Left renal cortex interstitium (tissue), 4 donors: ENCODE measurements at places on chromosomes 12 and 14.

DNA sequence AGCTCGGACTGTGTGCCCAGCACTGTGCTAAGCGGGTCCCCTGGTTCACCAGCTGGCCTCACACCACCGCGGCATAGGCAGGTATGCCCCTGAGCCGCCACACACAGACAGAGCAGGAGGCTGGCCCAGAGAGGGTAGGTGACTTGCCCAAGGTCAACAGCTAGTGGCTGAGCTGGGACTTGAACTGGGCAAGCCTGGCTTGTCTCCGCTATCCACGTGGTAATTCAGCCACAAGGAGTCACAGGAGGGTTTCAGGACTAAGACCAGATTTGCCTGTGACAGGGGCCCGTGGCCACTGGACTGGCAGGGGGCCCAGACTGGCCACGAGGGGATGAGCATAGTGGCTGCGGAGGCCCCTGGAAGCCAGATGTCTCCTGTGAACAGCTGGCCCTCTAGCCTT lies 47.7 kb downstream of the NCOR2 start:
- no peak for DNase-seq

- no peak for DNase-seq
These were observed 81.0 kb downstream of the RPS29 start for GRCh38 chr14:49505041-49505766.

GRCh38 chr14:100054316-100055075 lies 10.7 kb upstream of the EVL start:
- DNase-seq, result no peak

DNA sequence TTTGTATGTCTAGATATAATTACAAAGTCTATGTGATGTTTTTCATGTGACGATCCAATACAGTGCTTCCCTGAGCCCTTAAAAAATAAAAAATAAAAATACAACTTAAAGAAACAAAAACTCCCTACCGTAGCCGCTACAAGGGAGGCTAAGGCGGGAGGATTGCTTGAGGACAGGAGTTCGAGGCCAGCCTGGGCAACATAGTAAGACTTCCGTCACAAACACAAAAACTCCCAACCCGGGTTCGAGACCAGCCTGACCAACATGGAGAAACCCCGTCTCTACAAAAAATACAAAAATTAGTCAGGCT lies 669 bp upstream of the CDKN3 start:
- no peak for DNase-seq

GRCh38 chr14:96310906-96311305 lies 52.2 kb downstream of the ATG2B start:
- DNase-seq, result no peak

- no peak for DNase-seq
These were observed 161.1 kb downstream of the MYRFL start for GRCh38 chr12:69986114-69986513.

- no peak for DNase-seq
These were observed 33.6 kb upstream of the CRY1 start for GRCh38 chr12:107126796-107127481.

GRCh38 chr12:81968421-81968820 lies 209.3 kb upstream of the PPFIA2 start:
- no peak for DNase-seq

DNA sequence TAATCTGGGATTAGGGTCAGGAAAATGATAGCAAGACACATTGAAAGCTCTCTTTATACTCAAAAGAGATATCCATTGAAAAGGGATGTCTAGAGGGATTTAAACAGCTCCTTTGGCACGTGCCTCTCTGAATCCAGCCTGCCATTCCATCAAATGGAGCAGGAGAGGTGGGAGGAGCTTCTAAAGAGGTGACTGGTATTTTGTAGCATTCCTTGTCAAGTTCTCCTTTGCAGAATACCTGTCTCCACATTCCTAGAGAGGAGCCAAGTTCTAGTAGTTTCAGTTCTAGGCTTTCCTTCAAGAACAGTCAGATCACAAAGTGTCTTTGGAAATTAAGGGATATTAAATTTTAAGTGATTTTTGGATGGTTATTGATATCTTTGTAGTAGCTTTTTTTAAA lies 25.4 kb upstream of the PLEKHD1 start:
- DNase-seq, result no peak

- DNase-seq, result no peak
These were observed 13.2 kb upstream of the SERPINA3 start for GRCh38 chr14:94598816-94599655.

- no peak for DNase-seq
These were observed 124.1 kb upstream of the RBM19 start for GRCh38 chr12:114090211-114090610.

DNA sequence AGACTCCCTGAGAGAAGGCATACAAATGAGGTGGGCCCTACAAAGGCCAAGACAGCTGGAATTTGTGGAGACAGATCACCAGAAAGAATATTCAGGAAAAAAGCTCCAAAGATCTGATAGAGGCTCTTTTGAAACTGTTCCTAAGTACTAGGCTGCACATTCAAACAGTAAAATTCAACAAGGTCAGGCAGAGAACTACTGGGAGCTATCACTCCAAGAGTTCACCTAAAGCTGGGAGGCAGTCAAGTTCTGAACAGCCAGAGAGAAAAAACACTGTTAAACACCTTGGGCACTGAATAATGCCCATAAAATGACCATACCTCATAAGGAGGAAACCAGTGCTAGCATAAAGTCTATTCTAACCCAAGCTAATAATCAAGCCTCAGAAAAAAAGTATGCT lies 28.6 kb downstream of the MED13L start:
- DNase-seq, result no peak

- no peak for DNase-seq
These were observed 503.5 kb downstream of the LRFN5 start for GRCh38 chr14:42110167-42110566.

GRCh38 chr14:88479574-88479987 lies 75.2 kb downstream of the PTPN21 start:
- no peak for DNase-seq

DNA sequence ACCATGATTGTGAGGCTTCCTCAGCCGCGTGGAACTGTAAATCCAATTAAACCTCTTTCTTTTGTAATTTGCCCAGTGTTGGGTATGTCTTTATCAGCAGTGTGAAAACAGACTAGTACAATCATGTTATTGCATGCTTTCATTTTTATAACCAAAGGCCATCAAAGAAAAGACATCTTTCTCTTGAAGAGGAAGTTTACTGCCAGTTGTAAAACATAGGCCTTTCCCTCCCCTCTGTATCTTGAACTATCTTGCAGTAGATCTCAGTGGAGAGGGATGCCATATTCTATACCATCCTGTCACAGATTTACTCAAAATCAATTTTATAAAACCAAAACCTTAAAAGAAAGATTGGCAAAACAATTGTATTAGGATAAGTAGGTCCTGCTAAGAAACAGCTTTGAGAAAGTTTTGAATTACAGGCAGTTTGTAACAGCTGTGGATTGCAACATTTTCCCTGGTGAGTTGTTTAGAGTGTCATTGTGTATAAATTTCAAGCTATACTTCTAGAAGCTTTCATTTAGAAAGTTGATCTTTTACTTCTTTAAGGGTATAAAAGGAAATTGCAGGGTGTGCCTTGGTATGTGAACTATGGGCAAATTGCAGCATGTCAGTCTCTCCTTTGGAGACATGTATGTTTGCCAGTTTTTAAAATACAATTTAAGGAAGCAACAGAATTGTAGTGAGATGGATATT lies 128.0 kb downstream of the ATP23 start:
- DNase-seq, result peak; percentile 20

DNA sequence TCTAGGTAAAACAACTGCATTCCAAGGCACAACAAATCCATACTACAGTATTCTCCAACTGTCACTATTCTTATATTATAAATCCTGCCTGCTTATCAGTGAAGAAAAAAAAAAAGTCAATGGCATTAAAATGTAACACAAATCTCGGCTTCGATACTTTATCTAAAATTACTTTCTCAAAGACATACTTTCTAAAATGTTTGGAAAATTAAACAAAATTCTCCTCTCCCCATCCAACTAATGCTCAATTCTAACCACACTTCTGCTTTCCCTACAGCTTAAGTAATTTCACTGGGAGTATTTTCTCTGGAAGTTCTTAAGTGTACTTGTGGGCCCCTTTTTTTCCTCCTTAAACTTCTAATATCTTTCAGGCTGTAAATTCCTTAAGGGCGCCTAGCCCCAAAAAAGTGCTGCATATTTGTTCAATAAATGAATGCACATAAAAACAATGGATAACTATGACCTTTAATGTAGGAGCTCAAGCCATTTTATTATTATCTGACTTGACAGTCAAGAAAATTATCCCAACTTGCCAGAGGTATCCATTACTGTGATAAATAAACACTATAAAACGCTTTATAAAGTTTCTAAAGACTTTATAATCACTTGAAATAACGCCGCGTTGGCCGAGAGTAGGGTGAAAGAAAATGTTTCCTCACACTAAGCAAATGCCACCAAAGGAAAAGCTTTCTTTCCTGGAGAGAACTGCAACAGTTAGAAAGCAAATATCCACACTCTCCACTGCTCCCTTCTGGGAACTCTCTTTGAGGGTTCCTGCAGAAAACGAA lies 977 bp downstream of the HEATR5A start:
- no peak for DNase-seq

- DNase-seq, result no peak
These were observed 52.4 kb downstream of the DUSP6 start for GRCh38 chr12:89299931-89300330.

GRCh38 chr14:79551523-79551922 lies 659.8 kb downstream of the DIO2 start:
- DNase-seq, result no peak

DNA sequence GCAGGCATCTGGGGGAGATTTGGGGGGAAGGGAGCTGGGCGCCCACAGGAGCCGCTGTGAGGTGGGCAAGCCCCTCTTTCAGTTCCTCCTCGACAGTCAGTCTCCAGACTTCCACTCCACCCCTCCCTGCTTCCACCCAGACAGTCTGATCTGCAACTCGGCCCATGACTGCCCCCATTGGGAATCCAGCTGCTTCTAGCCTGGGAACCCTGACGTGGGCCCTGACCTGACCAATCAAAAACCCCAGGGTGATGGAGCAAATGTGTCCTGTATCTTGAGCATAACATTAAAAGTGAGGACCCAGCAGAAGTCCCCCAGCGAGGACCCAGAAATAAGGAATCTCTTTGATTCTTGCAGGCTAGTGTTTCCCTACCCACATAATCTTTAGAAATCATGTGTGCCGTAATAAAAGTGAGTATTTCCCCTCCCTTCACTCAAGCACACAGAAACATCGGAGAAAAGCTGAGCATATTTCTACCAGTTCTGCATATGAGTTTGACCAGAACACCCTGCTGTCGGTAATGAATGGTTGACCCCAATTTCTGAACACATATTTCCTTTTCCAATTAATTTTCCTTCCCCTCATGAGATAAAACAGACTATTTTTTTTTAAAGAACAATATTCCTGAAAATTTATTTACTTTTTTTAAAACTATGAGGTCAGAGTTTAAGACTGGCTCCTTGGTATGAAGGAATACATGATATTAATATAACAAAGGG lies 6.4 kb downstream of the SSH1 start:
- DNase-seq, result no peak

- DNase-seq, result no peak
These were observed 51.4 kb upstream of the ANO2 start for GRCh38 chr12:5996459-5996858.

DNA sequence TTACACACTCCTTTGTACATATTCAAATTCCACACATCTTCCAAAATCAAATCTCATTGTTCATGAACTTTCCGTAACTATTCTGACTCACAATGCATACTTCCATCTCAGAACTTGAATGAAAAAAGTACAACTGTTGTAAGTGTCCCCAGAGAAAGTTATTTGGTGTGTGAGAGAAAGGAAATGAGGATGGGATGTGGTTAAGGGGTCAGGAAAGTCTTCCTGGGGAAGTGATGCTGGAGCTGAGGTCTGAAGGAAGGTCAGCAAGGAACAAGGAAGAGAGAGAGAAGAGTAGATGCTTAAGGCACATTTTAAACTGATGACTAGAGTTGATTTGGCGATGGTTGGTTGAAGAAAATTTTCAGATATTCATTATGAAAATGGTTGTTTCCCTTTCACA lies 340.0 kb upstream of the STXBP6 start:
- no peak for DNase-seq

DNA sequence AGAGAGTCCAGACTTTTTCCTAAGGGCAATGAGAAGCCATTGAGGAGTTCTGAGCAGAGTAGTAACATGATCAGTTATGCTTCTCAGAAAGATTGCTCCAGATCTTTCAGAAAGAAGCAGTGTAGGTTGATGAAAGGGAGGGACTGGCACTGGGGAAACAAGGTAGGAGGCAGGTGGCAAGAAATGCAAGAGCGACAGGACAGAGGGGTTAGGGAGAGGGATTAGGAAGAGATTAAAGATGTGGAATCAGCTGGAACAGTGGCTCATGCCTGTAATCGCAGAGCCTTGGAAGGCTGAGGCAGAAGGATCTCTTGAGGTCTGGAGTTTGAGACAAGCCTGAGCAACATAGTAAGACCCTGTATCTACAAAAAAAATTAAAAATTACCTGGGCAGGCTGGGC lies 3.4 kb downstream of the CDCA3 start:
- DNase-seq, result no peak

DNA sequence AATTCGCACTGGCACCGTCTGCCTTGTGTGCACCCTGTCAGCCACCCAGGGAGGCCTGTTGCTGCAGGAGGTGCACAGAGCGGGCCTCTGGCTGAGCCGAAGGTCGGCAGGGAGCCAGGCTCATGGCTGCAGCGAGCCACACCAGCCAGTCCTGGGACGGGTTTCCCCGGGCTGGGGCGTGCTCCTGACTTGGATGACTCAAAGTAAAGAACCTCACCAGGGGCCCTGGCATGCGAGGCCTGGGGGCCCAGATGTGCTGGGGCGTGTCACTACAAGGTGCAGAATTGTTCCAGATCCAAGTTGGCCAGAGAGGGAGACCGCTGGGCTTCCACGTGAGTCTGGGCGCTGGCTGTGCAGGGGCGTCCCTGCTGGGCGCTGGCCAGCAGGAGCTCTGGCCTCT lies 34.5 kb downstream of the FBRSL1 start:
- DNase-seq, result no peak

DNA sequence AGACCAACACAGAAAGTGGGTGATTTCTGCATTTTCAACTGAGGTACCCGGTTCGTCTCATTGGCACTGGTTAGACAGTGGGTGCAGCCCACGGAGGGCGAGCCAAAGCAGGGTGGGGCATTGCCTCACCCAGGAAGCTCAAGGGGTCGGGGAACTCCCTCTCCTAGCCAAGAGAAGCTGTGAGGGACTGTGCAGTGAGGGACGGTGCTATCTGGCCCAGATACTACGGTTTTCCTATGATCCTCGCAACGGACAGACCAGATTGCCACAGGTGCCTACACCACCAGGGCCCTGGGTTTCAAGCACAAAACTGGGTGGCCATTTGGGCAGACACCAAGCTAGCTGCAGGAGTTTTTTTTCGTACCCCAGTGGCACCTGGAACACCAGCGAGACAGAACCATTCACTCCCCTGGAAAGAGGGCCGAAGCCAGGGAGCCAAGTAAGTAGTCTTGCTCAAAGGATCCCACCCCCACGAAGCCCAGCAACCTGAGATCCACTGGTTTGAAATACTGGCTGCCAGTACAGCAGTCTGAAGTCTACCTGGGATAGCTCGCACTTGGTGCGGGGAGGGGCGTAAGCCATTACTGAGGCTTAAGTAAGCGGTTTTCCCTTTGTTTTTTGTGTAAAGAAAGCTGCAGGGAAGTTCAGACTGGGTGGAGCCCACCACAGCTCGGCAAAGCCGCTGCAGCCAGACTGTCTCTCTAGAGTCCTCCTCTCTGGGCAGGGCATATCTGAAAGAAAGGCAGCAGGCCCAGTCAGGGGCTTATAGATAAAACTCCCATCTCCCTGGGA lies 25.5 kb upstream of the NAA30 start:
- no peak for DNase-seq

GRCh38 chr12:51103977-51104376 lies 20.6 kb upstream of the CSRNP2 start:
- no peak for DNase-seq

GRCh38 chr14:74275241-74275841 lies 27.4 kb downstream of the ABCD4 start:
- no peak for DNase-seq
